ENCODE measurements at places on chromosomes 16 and 17.

DNA sequence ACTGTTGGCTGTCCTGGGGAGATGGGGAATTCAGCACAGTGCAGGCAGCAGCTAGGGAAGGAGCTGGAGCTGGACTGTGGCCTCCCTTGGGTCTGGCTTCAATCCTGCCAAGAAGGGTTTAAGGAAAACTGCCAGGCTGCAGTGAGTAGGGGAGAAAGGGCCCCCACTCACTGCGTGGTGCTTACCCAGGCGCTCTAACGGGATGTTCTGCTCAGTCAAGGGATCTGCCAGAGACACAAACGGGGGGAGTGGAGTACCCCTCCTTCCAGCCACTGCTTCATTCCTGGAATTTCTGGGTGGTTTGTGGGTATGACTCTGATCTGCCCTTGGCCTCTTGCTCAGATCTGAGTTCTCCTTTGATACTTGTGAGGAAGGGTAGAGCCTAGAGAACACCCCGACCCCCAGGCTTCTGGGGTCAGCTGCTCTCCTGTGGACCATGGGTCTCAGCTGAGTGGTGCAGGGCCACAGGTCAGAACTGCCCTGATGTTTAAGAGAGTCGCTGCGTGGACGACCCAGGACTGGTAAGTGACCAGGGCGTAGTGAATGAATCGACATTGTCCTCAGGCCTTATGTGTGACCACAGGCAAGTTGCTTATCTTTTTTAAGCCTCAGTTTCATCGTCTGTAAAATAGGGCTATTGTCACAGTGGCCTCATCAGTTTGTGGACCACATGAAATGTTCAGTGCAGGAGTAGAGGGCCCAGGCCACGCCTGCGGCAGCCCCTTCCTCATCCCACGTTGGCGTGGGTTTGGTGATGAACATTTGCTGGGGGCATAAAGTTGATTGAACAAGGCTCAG is 9.6 kb downstream of the CRISPLD2 start:
- H3K36me3 ChIP-seq = no peaks in the 10 kb centered on the region
- DNase-seq = no peak
- H3K27ac ChIP-seq = peak overlapping the region; percentile 91
- H3K4me1 ChIP-seq = peaks cover 93% of the 10 kb centered on the region
- no peak overlapping the region for H3K4me3 ChIP-seq
- H3K27me3 ChIP-seq = no peaks in the 10 kb centered on the region

DNA sequence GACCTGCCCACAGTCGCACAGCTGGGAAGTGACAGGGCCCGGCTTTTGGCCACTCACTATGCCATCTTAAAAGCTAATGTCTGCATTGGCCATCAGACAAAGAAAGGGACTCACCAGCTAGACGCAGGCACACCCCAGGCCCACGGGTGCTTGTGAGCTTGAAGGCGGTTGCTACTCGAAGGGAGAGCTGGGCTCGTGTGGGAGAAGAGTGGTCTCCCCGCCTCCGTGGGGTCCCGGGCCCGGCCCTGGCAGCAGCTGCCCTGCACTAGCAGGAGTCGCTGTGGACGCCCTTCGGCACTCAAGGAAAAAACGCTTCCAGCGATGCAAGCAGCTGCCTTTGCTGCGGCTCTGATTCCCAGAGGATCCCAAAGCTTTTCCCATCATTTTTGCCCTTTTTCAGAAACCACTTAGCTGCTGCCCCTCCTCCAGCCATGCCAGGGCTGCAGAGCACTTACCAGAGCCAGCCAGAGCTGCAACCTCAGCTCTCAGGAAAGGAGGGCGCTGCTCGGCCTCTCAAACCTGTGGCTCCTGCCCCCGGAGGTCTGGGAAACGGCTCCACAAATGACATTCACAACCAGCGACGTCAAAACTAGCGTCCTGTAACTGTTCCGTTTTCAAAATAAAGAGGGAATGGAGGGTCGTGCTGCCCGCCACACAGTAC is 12.3 kb downstream of the TRPV1 start:
- H3K36me3 ChIP-seq = no peaks in the 10 kb centered on the region
- no peak overlapping the region for H3K4me3 ChIP-seq
- no peak overlapping the region for H3K27ac ChIP-seq
- no peaks in the 10 kb centered on the region for H3K27me3 ChIP-seq
- DNase-seq = no peak

DNA sequence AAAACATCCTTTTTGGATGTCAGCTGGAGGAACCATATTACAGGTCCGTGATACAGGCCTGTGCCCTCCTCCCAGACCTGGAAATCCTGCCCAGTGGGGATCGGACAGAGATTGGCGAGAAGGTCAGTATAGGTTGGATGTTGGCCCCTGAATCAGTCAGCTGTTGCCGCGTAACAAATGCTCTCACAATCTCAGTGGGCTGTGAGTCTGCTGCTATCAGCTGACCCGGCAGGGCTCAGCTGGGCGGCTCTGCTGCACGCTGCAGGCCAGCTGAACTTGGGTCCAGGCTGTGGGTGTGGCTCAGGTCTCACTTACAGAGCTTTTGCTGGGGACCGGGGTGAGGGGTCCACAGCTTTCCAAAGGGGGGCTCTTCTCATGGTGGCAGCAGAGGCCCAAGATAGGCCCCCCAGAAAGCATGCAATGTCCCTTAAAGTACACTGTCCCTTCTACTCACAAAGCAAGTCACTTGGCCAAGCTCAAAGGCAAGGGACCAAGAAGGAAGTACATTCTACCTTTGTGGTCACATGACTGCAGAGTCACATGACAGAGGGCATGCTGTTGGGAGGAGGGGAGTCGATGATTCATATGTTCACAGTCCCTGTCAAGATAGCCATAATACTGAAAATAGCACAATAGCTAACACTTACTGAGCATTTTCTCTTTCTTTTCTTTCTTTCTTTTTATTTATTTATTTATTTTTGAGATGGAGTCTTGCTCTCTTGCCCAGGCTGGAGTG is 134.2 kb downstream of the ABCC1 start:
- H3K27me3 ChIP-seq = no peaks in the 10 kb centered on the region
- H3K4me3 ChIP-seq = no peak overlapping the region
- H3K4me1 ChIP-seq = no peaks in the 10 kb centered on the region
- no peak overlapping the region for H3K27ac ChIP-seq
- H3K36me3 ChIP-seq = peaks cover 52% of the 10 kb centered on the region

DNA sequence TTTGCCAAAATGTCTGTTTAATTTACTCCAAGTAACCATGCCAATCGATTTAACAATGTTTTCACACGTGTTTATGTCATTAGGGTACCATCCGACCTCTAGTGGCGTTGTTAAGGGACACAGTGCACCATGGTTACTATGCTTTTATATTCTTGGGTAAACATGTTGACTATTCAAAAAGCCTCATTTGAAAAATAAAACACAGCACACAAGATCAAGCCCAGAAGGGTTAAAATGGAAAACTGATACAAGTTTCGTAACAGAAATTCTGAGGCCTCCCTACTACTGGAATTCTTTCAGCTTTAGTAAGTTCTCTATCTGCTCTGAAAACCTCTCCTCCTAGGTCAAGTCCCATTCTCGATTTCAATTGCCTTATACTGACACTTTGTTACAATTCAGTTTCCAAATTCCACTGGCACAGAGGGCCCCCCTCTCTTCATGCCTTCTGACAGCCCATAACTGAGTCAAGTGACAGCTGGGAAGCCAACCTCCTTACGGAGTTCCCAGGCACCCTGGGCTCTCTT is 2.1 kb downstream of the CFAP20 start:
- no peaks in the 10 kb centered on the region for H3K36me3 ChIP-seq
- peaks cover 38% of the 10 kb centered on the region for H3K4me1 ChIP-seq
- H3K27me3 ChIP-seq = no peaks in the 10 kb centered on the region
- no peak for DNase-seq
- H3K4me3 ChIP-seq = peak overlapping the region; percentile 5

GRCh38 chr16:72112906-72113615 is 19.4 kb downstream of the DHX38 start:
- H3K36me3 ChIP-seq = peaks cover 43% of the 10 kb centered on the region
- peaks cover 9% of the 10 kb centered on the region for H3K4me1 ChIP-seq
- no peaks in the 10 kb centered on the region for H3K27me3 ChIP-seq
- no peak for DNase-seq

DNA sequence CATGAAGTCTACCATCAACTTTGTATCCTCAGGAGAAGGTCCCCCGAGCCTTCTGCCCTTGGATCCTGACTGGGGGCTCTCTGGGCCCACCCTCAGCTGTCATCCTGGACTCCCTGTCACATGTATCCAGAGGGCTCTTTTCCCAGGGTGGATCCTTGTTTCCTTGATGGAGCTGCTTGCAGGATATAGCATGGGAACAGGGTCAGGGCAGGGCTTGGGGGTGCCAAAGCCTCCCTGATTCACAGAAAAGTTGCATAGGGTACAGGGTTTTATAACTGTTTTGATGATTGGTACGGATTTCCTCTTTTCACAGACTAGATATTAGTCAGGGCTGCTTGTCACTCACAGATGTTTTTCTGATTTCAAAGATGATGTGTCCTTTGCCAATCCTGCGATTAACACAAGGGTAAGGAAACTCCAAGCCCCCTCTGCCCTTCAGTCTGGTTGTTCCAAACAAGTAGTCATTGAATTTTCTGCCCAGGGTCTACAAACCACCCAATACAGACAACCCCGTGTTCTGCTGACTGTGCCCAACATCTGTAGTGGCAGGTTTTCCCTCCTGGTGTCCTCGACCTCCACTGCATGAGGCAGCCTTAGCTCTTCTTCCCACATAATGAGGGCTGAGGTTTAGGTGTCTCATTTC is 20.6 kb upstream of the SLC35G3 start:
- H3K4me1 ChIP-seq = no peaks in the 10 kb centered on the region
- H3K36me3 ChIP-seq = no peaks in the 10 kb centered on the region
- no peak overlapping the region for H3K27ac ChIP-seq

GRCh38 chr17:50361561-50362480 is 11.2 kb downstream of the MRPL27 start:
- H3K4me3 ChIP-seq = no peak overlapping the region
- no peaks in the 10 kb centered on the region for H3K27me3 ChIP-seq
- H3K4me1 ChIP-seq = peaks cover 27% of the 10 kb centered on the region
- no peak for DNase-seq
- H3K27ac ChIP-seq = no peak overlapping the region

GRCh38 chr16:28882551-28883160 is 4.4 kb downstream of the ATP2A1 start:
- DNase-seq = no peak
- H3K4me3 ChIP-seq = no peak overlapping the region
- H3K4me1 ChIP-seq = peaks cover 28% of the 10 kb centered on the region
- H3K27ac ChIP-seq = no peak overlapping the region
- H3K27me3 ChIP-seq = no peaks in the 10 kb centered on the region
- no peaks in the 10 kb centered on the region for H3K36me3 ChIP-seq

DNA sequence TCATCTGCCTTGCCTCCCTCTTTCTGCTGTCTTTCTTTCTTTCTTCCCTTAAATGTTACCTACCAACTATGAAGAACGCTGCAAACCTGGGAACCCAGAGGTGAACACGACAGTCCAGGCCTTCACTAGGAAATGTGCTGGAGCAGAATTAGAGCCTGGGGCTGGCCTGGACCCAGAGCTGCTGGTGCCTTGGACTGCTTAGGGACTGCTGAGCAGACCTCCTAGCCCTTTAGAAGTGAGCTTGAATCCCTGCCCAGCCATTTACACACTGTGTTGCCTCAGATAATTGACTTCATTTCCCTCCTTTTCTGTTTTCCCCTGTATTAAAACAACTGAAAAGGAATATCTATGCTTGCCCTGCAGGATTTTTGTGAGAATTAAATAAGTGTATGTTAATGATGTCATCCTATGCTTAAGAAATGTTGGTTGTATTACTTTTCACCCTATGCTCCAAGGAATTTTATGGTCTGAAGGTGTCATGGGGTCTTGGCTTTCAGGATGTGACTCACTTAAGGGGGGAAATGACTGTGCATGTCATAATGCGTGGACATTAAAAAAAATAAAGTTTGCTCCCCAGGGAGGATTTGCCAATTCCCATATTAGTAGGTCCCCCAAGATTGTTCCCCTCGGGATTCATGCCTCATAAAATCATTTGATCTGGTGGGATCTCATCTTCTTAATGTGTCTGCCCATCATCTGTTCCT is 11.5 kb downstream of the CDH13 start:
- no peaks in the 10 kb centered on the region for H3K4me1 ChIP-seq
- no peaks in the 10 kb centered on the region for H3K27me3 ChIP-seq
- no peaks in the 10 kb centered on the region for H3K36me3 ChIP-seq
- no peak for DNase-seq

GRCh38 chr16:71201556-71201955 is 29.0 kb downstream of the HYDIN start:
- no peak for DNase-seq
- no peak overlapping the region for H3K27ac ChIP-seq
- no peak overlapping the region for H3K4me3 ChIP-seq
- no peaks in the 10 kb centered on the region for H3K27me3 ChIP-seq
- no peaks in the 10 kb centered on the region for H3K4me1 ChIP-seq
- no peaks in the 10 kb centered on the region for H3K36me3 ChIP-seq

DNA sequence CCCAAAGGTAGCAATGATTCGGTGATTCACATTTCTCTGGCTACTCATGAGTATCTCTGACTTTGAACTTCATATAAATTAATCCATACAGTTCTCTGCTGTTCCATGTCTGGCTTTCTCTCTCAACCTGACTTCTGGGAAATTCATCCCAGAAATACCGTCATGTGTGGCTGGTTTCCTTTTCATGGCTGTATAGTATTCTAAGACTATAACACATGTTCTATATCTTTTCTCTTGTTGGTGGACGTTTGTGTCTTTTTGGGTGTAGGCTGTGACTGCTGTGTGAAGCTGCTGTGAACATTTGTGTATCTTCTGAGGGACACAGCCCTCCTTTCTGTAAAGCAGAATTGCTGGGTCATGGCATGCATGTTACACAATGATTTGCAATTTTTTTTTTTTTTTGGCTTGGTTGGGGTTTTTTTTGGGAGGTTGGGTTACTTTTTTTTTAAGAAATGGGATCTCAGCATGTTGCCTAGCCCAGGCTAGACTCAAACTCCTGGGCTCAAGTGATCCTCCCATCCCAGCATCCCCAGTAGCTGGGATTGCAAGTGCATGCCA is 6.3 kb downstream of the TTYH2 start:
- DNase-seq = no peak
- no peaks in the 10 kb centered on the region for H3K4me1 ChIP-seq
- no peaks in the 10 kb centered on the region for H3K36me3 ChIP-seq
- H3K4me3 ChIP-seq = no peak overlapping the region
- no peaks in the 10 kb centered on the region for H3K27me3 ChIP-seq
